NCI-H1694 (cell line): ENCODE measurements at places on chromosomes 1 and 21.

DNA sequence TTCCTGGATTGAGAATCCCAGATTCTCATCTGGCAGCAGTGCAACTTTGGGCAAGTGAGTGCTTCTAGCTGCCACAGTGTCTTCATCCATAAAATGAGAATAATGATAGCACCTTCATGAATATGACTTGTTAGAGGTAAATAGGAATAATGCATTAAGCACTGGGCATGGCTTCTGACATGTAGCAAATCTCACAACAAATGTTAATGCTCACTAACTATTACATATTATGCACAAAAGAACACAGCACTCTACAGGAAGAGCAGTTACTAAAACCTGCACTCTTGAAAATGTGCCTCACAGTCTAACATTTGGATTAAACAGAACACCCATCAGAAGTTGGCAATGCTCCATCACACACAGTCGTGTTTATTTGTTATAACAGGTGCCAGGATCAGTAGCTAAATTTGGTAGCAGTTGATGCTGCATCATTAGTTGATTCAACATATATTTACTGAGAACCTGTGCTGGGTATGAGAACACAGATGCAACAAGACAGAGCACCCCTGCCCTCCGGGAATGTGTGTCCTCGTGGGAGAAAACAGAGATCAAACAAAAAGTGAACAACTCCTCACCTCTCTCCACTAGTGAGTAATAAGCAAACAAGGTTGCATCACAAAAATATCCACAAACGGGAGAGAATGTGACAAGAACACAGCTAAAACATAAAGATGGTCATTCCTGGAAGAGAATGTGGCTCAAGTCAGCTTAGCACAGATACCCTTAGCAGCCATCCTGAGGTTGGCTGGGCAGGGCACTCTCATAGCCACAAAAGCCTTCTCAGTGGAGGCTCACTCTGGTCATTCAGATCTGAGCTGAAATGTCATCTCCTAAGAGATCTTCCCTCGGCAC, 26.2 kb upstream of the LBR start:
- peak; percentile 90 for DNase-seq

DNA sequence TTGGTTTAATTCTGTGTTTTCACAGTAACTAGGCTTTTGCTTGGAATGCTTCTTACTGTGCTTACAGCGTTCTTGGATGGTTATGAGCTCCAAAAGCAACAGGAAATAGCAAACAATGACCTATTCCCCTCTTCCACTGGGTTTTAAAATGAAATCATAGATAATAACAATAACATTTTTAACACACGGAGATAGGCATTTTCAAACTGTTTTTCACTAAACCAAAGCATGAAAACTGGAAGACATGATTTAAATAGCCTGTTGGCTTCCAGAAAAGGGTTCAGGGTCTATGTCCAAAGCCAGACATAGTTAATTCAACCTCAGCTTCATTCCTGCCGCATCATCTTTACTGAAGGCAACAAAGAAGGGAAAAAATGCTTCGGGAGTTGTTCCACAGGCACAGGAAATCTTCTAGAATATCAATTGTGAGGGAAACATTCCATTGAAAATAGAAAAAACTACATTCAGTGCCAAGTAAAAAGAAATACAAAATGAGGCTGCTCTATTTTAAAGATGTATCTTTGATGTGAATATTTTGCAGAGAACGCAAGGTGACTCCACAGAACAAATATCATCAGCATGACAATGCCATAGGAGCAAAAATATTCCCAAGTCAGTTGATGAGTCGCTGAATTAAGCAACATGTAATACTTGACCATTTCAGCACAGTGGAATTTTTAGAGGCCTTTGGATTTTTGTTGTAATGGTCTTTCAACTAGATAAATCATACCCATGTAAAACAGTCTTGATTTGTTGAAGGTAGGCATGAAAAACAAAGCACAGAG, 80.7 kb downstream of the NID1 start:
- DNase-seq, result no peak

- DNase-seq, result no peak
These were observed 17.0 kb downstream of the RBP7 start for GRCh38 chr1:10014016-10014415.

- DNase-seq, result no peak
These were observed 5.5 kb upstream of the JUN start for GRCh38 chr1:58789322-58789856.
